ENCODE measurements at places on chromosomes 5 and 9.

- no peak for DNase-seq
Measured at GRCh38 chr9:130390390-130390789, 54.4 kb upstream of the ASS1 start.

DNA sequence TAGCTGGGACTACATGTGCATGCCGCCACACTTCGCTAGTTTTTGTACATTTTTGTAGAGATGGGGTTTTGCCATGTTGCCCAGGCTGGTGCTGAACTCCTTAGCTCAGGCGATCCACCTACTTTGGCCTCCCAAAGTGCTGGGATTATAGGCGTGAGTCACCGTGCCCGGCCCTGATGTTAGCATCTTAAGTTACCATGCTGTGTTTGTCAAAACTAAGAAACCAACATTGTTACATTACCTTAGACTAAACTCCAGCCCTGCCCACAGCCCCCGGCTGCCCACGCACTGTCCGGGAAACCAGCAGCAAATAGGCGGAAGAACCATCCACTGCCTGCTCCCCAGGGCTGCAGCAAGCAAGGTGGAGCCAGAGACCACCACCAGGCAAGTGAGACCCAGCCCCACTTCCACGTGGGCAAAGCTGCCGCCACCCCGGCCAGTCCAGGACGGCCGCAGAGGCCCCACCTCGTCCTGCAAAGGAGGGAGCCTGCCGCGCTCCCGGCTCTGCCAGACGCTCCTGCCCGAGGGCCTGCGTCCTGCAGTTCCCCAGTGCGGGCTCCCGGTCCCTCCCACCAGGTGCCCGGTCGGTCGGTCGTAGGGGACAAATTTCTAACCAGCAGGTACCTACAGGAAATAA is 35.7 kb upstream of the TXN start:
- DNase-seq = no peak

GRCh38 chr5:10761933-10762775 is 1.1 kb upstream of the DAP start:
- no peak for DNase-seq

DNA sequence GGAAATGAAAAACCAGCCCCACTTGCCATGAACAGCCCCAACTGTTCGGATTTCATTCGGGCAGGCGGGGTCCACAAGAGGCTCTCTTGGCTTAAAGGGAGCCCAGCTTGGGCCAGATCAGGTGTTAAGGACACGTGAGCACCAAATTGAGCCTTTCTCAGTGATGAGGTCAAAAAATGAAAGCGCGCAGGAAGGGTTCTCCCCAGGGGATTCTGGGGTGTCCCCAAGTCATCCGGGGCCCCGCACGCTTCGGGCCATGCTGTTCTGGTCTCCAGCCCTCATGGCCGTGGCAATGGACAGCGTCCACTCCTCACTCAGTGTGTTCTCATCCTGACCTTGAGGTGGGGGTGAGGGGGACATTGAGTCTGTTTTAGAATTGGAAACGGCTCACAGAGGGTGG is 10.9 kb downstream of the AK1 start:
- DNase-seq = no peak

GRCh38 chr5:8811581-8811980 is 734.3 kb downstream of the SEMA5A start:
- DNase-seq = no peak

GRCh38 chr9:92846662-92847145 is 31.1 kb downstream of the ZNF484 start:
- DNase-seq = no peak

- no peak for DNase-seq
Measured at GRCh38 chr5:52469420-52469819, 318.3 kb upstream of the ITGA1 start.

GRCh38 chr9:89454498-89455355 is 43.2 kb downstream of the SEMA4D start:
- DNase-seq = no peak

GRCh38 chr5:142255831-142256230 is 69.0 kb downstream of the SPRY4 start:
- DNase-seq = no peak

Measured in activated CD8-positive, alpha-beta memory T cell treated with anti-CD3 and anti-CD28 coated beads, Interleukin-2, amount 50 U/mL, for 4 hours (primary cell).